ENCODE measurements at places on chromosomes 16 and 17.

GRCh38 chr17:57366558-57367351, 110.4 kb downstream of the MSI2 start:
- DNase-seq = no peak

- no peak for DNase-seq
These were observed 23.0 kb upstream of the ZNF750 start for GRCh38 chr17:82862737-82863382.

DNA sequence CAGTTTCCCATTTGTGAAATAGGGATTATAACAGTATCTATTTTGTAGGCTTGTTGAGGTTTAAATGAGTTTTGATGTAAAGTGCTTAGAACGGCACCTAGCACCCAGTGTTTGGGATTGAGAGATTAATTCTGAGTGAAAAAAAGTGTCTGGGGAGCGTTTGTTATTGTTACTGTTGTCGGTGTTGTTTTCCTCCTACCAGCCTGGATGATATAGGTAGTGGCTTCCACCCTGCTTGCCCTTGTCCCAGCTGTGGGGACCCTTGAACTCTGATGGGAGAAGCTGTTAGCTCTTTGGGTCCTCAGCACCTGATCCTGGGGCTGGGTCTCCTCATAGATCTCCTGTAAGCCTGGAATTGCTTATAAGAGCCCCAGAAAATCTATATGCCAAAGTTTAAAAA, 4.9 kb downstream of the FMNL1 start:
- DNase-seq = no peak

- DNase-seq = no peak
These were observed 25.1 kb downstream of the ASIC2 start for GRCh38 chr17:33267851-33268548.
